ENCODE measurements at places on chromosomes 12 and 14.

- no peak for DNase-seq
These were observed 27.5 kb upstream of the MDM1 start for GRCh38 chr12:68359674-68360073.

DNA sequence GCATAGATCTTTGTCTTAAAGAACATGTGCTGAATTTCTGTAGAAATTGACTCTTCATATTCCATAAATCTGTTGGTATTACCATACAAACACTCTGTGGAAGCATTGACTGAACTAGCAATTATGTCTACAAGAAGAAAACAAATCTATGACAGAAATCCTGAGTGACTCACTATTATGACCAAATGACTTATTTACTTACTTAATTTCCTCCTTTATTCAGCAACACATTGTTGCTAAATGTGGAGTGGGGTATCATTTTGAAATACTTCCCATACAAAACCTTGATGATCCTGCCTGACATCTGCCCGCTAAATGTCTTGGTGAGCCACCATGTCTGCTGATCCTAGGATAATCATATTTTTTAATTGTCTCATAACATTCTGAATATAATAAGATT, 99.1 kb upstream of the SLCO1C1 start:
- no peak for DNase-seq

DNA sequence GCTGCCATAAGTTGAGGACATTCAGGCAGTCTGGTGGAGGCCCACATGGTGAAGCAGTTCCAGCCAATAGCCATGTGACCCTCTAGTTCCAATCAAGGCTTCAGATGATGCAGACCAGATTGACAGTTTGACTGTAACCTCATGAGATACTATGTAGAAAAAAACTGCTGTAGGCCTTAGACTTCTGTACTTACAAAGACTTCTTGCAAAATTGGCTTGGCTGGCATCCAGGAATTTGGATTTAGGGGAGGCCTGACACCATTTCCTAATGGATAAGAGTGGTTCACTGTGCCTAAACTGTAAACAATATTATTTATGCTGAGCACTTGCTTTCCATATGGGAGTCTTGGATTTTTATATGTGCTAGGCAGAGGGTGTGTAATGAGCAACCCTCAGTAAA, 76.4 kb downstream of the RGS6 start:
- DNase-seq, result no peak

GRCh38 chr12:107844312-107844921, 69.9 kb downstream of the ASCL4 start:
- DNase-seq, result no peak

DNA sequence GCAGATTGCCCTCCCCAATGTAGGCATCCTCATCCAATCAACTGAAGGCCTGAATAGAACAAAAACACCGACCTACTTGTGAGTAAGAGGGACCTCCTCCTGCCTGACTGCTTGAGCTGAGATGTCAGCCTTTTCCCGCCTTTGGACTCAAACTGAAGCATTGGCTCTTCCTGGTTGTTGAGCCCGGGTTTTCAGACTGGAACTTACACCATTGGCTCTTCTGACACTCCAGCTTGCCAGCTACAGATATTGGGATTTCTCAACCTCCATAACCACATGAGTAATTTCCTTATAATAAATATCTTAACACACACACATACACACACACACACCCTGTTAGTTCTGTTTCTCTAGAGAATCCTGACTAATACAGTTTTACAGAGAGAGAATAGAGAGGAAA, 173.4 kb upstream of the NTF3 start:
- DNase-seq, result no peak

DNA sequence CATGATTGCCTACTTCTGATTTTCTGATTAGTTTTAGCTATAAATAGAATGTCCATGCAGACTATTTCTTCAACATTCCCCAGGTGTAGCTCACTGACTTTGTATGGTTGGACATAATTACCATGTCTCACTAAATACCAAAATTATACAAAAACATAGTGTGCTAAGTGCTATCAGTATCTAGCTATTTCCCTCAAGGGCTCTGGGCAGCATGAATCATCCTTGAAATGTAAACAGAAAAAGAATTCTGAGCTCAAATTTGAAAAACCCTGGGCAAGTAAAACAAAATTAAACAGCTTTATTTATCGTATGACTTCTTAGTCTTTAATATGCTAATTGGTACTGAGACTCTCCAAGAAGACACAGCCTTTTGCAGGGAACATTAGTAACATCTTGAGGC, 82.9 kb downstream of the SPATA7 start:
- no peak for DNase-seq

DNA sequence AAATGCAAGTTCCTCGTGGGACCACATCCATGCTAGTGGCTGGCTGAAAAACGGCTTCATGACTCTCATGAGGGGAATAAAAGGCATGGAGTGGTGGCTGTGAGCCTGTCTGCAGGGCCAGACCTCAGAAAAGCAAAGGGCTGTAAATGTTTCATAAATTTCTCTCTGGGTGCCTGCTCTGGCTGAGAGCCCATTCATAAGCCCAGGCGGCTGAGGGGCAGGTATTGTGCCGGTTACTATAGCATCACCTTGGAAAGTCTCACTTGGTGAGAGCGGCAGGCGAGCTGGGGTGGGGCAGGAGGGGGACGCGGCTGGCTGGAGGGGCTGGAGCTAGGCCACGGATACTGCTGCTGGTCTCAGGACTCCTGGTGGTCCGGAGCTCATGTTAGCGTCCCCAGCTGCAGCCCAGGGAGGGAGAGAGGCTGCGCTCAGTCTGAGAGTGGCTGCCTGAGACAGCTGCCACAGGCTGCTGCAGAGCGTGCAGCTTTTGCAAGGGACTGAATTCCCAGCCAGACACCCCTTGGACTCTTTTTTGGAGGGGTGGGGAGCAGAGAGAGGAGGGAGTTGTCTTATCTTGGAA, at the start of gene SLC17A8:
Gene SLC17A8, plus strand, starts transcription at position 431 of the 580 bp plus-strand sequence. CDS start 318 bp downstream, outside the sequence.
- DNase-seq, result no peak

GRCh38 chr12:92062539-92063493, 82.8 kb downstream of the BTG1 start:
- DNase-seq, result no peak

GRCh38 chr12:45284096-45284901, 68.4 kb downstream of the ANO6 start:
- no peak for DNase-seq

GRCh38 chr12:44555454-44555853, 320.7 kb downstream of the NELL2 start:
- no peak for DNase-seq

DNA sequence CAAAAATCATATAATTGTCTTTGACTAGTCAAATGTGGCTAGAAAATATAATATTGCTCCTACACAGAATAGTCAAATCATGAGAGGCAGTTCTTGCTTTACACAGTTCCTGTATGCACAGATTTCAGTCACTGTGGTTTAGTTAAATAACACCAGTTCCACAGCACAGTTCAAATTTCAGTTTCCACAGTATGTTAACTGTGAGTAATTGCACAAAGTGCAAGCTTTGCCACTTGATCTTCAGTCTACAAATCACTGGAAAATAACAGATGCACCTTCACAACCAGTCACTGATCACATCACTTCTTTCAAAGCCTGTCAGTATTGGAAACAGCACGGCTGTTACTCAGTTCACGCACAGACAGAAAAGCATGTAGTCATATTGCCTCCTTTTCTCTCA, 38.7 kb downstream of the KCNH5 start:
- no peak for DNase-seq

- DNase-seq, result no peak
These were observed 322.6 kb upstream of the TMTC1 start for GRCh38 chr12:30106204-30106965.

- no peak for DNase-seq
These were observed 74.4 kb upstream of the ANO4 start for GRCh38 chr12:100720016-100720654.

GRCh38 chr12:105428793-105429395, 98.4 kb downstream of the C12orf75 start:
- DNase-seq, result no peak

DNA sequence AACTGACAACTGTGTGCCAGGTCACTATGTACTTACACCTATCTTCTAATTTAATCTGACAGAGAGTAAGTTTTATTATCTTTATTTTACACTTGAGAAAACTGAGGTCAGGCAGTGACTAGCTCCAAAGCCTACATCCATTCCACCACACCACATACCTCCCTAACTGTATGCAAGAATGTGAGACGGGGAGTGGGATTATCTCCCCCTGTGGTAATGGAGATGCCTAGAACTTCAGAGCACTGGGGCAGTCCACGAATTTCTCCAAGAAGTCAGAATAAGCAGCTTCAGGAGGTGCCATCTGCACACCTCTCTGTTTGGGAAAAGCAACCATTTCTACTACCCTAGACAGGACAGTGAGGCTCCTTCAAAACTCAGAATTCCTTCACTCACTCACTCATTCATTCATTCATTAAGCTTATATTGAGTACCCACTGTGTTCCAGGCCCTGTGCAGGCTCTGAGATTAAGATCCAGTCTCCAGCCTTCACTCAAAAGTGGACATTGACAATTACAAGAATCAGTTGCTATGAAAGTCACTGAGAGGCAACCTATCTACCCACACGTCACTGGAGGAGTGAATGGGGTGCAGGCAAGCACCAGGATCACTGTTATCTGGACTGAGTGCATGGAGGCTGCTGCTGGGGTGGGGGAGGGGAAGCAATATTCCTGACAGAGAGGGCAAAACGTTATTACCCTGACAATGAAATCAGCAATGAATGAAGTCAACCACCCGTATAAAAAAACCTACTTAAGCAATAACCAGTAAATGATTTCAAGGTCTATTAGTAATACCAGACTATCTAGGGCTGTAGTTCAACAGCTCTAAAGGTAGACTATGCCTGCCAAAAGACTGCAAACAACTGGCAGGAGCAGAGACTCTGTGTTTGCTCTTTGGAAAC, 18.0 kb downstream of the SLC7A7 start:
- DNase-seq, result no peak

DNA sequence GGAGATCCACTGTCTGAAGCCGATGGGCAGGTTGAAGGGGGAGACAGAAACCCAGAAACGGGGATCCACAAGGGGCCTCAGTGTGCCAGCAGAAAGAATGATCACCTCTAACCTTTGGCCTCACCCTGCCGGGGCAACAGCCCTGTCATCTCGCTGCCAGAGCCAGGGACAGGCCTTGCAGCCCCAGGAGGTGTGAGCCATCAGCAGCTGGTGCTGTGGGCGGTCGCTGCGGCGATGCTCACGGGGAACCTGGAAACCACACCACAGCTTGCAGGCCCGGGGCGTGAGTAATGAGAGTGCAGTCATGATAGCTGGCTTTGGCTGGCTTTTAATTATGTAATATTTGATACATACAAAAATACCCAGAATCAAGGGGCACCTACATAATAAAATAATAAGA, 4.7 kb upstream of the TTC7B start:
- no peak for DNase-seq

GRCh38 chr14:104268725-104269436, 130.5 kb downstream of the KIF26A start:
- DNase-seq, result no peak

GRCh38 chr14:91103116-91103515, 10.8 kb upstream of the DGLUCY start:
- no peak for DNase-seq

GRCh38 chr12:12486661-12487240, 75.9 kb downstream of the DUSP16 start:
- DNase-seq, result no peak

DNA sequence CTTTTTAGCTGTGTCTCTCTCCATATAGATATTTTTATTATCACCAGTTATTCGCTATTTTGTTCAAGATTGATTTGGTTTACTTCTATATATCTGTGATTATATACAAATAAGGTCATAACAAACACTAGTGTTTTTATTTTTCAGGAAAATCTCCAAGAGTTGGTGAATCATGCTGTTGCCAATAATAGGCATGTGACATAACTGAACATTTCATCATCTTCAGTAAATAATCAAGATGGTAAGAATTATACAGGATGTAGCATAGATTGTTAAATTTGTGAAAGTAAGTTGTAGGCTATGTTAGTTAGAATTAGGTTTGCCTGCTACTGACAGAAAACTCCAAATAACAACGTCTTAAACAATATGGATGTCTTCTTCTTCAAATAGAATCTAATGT, 240.9 kb upstream of the PDE3A start:
- no peak for DNase-seq

DNA sequence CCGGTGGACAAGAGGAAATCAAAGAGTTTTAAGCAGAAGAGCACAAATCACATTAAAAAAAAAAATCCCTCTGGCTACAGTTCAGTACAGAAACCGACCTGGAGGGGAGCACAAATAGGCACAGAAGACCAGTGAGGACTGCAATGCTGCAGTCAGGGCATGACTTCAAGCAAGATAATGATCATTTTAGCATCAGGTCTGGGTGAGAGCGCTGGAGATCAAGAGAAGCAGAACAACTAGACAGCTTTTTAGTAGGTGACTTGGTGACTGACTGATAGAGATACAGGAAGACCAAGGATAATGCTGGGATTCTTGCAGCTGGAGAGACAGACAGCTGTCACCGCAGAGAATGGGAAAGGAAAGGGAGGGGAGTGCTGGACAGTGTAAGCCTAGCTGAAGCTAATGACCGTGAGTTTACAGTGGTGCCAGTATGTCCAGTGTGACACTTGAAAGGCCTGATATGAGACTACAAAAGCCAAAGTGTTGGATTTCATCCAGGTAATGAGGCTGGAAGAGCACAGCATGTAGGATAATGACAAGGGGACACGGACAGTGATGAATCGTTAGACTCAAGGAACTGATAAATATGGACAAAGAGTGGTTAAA, 5.6 kb downstream of the NFYB start:
- DNase-seq, result no peak

- DNase-seq, result no peak
These were observed 97.8 kb upstream of the PCED1B start for GRCh38 chr12:46981622-46982021.

DNA sequence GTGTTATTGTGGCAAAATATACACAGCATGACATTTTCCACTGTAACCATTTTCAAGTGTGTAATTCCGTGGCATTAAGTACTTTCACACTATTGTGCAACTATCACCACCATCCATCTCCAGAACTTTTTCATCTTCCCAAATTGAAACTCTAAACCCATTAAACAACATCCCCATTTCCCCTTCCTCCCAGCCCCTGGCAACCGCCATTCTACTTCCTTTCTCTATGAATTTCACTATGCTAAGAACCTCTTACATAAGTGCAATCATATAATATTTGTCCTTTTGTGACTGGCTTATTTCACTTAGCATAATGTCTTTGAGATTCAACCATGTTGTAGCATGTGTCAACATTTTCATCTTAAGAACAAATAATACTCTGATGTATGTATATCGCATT, 67.8 kb upstream of the PYGL start:
- no peak for DNase-seq

- no peak for DNase-seq
These were observed 14.8 kb downstream of the CREBL2 start for GRCh38 chr12:12626471-12626870.
